ENCODE measurements at places on chromosomes 2 and 18. TPM values are rescaled to one million over a fixed set of nuclear protein-coding genes. Genes with fewer than 3 reads are reported as not detected.

DNA sequence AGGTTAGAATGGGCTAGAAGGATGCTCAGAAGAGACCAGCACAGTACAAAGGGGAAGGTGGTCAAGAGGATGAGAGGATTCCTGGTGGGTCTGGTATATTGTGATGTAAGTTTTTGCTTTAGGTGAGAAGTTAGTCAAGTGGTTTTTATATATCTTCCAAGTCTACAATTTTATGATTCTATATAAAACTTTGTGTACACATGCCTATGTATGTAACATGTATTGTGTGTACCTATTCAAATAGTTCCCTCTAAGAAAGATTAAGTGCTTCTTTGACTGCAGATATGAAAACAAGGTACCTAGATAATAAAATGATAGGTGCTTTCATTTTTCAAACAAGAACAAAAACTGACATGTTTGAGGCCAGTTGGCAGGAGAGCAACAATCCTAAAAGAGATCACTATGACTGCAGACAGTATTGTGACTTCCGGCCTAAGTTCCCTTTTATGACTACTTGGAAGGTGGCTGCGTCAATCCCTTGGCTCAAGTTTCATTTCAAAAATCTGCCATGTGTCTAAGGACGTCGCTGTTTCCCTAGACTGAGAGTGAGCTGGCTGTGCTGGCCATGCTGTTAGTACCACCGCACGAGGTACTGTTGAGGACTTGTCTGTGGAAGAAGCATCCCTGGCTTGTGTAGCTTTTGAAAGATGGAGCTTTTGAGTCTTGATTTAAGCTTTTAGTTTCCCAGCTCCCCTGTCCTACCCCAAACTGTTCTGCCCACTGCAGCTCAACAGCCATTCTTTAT lies 123.1 kb downstream of the PRPF40A start:
- H3K36me3 ChIP-seq: no peaks in the 10 kb centered on the region
- no peaks in the 10 kb centered on the region for H3K27me3 ChIP-seq
- H3K4me1 ChIP-seq: no peaks in the 10 kb centered on the region
- no peak overlapping the region for H3K27ac ChIP-seq

GRCh38 chr2:54608224-54608623 lies 115.2 kb upstream of the EML6 start:
- no peak overlapping the region for H3K4me3 ChIP-seq
- H3K27me3 ChIP-seq: no peaks in the 10 kb centered on the region
- peaks cover 67% of the 10 kb centered on the region for H3K4me1 ChIP-seq
- peak overlapping the region; percentile 58 for H3K27ac ChIP-seq

DNA sequence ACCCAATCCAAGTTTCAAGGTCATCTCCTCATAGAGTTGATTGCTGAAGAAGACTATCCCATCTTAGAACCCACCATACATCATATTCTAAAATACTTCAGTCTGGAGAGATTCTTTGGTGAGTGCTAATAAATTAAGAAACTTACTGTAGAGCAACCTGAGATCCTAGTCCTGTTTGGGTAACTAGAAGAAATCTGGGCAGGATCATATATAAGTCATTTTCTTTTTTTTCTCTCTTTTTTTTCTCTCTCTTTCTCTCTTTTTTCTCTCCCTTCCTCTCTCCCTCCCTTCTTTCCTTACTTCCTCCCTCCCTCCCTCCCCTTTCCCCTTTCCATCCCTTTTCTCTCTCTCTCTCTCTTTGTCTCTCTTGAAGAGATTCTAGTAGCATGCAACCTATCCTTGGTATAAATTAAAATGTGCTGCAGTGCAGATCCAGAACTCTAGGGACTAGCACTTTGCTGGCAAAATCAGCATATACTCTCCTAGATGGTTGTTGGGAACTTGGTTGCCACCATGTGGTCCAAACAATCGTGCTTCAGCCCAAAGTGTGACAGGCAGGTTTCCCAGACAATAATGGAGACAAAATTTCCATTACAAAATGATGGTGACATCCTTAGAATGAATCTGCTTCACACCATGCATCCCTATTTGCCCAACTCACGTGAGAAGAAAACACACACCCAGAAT lies 399.4 kb upstream of the CELF4 start:
- no peaks in the 10 kb centered on the region for H3K4me1 ChIP-seq
- H3K27ac ChIP-seq: no peak overlapping the region
- no peaks in the 10 kb centered on the region for H3K36me3 ChIP-seq
- no peak for DNase-seq

B3GNT2 gene
- 23.0 TPM for total RNA-seq

PDCD1 gene
- 1.4 TPM for total RNA-seq

DNA sequence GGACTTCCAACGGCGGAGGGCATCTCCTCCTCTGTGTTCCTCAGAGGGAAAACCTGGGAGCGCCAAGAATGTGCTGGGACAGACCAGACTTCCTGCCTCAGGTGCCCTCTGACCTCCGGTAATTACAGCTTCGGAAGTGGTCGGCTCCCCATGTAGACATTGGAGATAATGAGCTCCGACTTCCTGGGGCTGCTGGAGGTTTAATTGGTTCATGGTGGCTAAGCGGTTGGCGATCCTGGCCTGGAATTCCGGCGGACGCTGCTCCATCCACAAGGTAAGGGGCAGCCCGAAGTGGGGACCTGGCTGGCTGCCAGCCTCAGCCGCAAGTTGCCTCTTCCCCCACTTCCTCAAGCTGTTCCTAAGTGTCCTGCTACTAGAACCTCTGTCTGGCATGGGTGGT lies 83.2 kb upstream of the EPC2 start:
- no peak overlapping the region for H3K27ac ChIP-seq
- peak; percentile 48 for DNase-seq
- no peaks in the 10 kb centered on the region for H3K36me3 ChIP-seq
- H3K4me1 ChIP-seq: no peaks in the 10 kb centered on the region
- no peak overlapping the region for H3K4me3 ChIP-seq

DNA sequence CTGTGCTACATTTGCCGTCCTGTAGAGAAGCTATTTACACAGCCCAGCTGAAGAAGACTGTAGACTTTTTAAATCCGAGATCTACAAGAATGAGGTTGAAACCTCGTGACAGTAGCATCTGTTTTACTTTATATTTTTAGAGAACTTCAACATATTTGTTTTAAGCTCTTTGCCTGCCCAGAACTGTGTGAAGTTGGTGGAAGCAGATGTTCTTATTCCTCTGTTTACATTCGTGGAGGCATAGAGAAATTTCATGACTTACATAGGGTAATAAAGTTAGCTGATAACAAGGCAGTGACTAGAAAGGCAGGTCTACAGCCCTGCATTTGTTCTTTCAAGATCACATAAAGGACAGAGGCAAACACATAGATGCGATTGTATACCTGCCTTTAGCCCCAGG lies 47.0 kb upstream of the MAP3K20 start:
- no peaks in the 10 kb centered on the region for H3K36me3 ChIP-seq
- H3K27ac ChIP-seq: no peak overlapping the region
- no peak for DNase-seq
- H3K4me3 ChIP-seq: no peak overlapping the region

DNA sequence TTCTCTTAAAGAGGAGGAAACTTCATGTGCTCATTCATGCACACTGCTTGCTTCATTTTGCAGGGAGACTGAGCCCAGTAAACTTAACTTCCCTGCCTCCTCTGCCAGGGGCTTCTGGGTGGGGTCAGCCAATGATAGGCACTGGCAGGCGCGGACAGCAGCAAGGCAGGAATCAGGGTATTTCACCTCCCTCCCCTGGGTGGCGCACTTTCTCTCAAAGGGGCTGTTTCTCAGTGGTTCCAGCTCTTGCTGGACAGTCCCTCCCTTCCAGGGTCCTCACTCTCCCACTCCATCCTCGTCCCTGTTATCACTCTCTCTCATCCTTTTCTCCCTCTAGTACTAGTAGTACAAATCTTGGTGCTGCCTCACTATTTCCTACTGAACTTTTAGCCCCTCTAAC lies 320.5 kb upstream of the ZNF521 start:
- H3K27ac ChIP-seq: no peak overlapping the region
- H3K4me1 ChIP-seq: no peaks in the 10 kb centered on the region
- no peaks in the 10 kb centered on the region for H3K27me3 ChIP-seq
- DNase-seq: no peak

OSBPL6 gene
- 4.6 TPM for total RNA-seq

DNA sequence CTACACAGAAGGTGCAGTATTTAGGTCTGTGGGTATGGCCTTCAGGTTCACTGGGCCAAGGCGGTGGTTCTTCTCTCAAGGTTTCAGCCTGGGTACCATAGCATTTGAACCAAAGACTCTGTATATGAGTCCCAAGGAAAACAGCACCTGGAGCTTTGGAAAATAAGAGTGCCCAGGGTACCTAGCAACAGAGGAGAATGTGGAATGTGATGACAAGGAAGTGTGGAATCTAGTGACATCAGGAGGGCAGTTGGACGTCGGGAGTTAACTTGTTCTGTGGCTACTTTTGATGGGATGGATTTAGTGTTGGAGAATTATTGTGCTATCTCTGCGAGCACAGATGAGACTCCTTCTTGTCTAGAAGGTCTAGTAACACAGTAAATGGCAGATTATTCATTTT lies 201.2 kb downstream of the NOL4 start:
- DNase-seq: no peak
- no peak overlapping the region for H3K27ac ChIP-seq
- no peaks in the 10 kb centered on the region for H3K27me3 ChIP-seq
- no peaks in the 10 kb centered on the region for H3K36me3 ChIP-seq
- H3K4me1 ChIP-seq: no peaks in the 10 kb centered on the region

C2orf92 gene
- total RNA-seq: 9.1 TPM

DNA sequence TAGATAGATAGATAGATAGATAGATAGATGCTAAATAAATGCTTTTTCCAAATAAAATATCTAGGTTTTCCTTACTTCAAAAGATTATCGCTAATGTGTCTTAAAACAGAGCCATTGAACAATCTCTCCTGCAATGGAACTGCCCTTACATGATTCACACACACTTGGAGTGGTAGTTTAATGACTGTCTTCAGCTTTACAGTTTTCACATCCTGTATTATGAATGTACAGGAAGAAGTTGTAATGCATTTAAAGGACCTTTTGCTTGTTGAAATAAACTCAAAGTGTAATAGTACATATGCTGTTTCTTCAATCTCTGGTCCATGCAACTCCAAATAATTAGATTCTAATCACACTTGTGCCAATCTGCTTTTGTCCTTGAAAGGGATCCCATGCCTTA lies 797.6 kb upstream of the CDH2 start:
- H3K4me1 ChIP-seq: no peaks in the 10 kb centered on the region
- H3K36me3 ChIP-seq: no peaks in the 10 kb centered on the region
- H3K27me3 ChIP-seq: no peaks in the 10 kb centered on the region
- no peak overlapping the region for H3K27ac ChIP-seq
- H3K4me3 ChIP-seq: no peak overlapping the region

GRCh38 chr2:16102976-16103380 lies 162.6 kb downstream of the MYCN start:
- H3K4me1 ChIP-seq: no peaks in the 10 kb centered on the region
- H3K27me3 ChIP-seq: no peaks in the 10 kb centered on the region
- H3K36me3 ChIP-seq: no peaks in the 10 kb centered on the region
- no peak for DNase-seq
- no peak overlapping the region for H3K4me3 ChIP-seq

SPAG16 gene
- 11.3 TPM for total RNA-seq

- H3K4me1 ChIP-seq: peaks cover 3% of the 10 kb centered on the region
- no peaks in the 10 kb centered on the region for H3K36me3 ChIP-seq
- no peak for DNase-seq
These were observed 60.7 kb downstream of the CDC42EP3 start for GRCh38 chr2:37610638-37611289.

DNA sequence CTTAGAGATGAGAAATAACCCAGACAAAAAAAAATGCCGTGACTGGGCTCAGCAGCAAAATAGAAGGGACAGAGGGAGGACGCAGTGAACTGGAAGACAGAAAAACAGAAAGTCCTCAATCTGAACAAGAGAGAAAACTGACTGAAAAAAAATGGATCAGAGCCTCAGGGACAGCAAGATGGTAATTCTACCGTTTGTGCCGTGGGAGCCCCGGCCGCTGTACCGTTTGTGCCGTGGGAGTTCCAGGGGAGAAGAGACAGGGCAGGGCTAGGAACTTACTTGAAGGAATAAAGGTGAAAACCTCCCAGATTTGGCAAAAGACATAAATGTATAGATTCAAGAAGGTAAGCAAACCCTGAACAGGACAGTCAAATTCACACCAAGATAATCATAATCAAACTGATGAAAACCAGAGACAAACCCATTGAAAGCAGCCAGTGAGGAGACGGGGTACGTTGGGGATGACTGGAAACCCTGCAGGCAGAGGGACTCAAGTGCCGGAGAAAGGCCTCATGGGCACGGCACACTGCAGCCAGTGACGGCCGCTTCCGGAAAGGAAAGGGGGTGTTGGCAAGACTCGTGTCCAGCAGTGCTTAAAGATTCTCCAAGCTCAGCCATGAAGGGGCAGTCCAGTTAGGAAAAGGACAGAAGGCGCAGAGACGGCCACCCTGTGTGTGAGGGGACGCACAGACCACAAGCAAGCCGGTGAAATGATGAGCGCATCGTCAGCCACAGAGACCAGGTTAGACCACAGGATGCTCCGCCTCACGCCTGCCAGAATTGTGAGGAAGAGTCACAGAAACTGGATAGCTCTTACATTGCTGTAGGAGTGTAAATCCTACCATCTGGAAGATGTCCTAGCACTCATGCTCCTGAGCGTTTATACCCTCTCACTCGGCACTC lies 40.0 kb upstream of the NFATC1 start:
- H3K27ac ChIP-seq: no peak overlapping the region
- H3K27me3 ChIP-seq: no peaks in the 10 kb centered on the region
- H3K4me1 ChIP-seq: no peaks in the 10 kb centered on the region
- no peak overlapping the region for H3K4me3 ChIP-seq

GRCh38 chr2:163604941-163605555 lies 130.8 kb downstream of the FIGN start:
- no peak overlapping the region for H3K27ac ChIP-seq
- H3K4me1 ChIP-seq: no peaks in the 10 kb centered on the region
- no peaks in the 10 kb centered on the region for H3K27me3 ChIP-seq

SLC40A1 gene
- 139 TPM for total RNA-seq

PTPN4 gene
- 15.3 TPM for total RNA-seq

TSHZ1 gene
- total RNA-seq: 14.7 TPM

DNA sequence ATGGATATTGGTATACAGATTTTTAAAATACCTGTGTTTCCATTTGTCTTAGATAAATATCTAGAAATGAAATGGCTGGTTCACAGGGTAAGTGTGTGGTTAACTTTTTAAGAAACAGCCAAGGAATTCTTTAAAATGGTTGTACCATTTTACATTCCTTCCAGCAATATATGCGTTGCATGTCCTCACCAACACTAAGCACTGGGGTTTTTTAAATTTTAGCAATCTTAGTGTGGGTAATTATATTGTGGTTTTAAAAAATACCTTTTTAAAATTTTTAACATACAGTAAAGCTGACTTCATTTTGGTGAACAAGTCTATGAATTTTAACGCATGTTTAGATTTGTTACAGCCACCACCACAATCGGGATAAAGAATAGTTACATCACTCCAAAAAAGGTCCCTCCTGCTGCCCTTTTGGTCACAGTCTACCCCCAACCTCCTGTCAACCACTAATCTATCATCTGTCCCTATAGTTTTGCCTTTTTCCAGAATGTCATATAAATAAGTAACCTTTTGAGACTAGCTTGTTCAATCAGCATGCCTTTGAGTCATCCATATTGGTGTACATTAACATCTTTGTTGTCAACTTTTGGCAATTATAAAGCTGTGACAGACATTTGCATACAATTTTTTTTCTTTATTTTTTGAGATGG lies 128.1 kb upstream of the MSTN start:
- H3K4me1 ChIP-seq: no peaks in the 10 kb centered on the region
- no peak overlapping the region for H3K27ac ChIP-seq
- no peaks in the 10 kb centered on the region for H3K27me3 ChIP-seq
- DNase-seq: no peak

GRCh38 chr2:148909114-148909513 lies 34.1 kb downstream of the KIF5C start:
- no peak overlapping the region for H3K27ac ChIP-seq
- no peak for DNase-seq
- H3K27me3 ChIP-seq: no peaks in the 10 kb centered on the region
- no peaks in the 10 kb centered on the region for H3K36me3 ChIP-seq
- no peaks in the 10 kb centered on the region for H3K4me1 ChIP-seq

Data from upper lobe of left lung (tissue), 6 donors.